ENCODE measurements at places on chromosomes 7 and 10.

GRCh38 chr7:98771519-98771918 lies 98.3 kb downstream of the TMEM130 start:
- DNase-seq, result no peak

GRCh38 chr7:24715661-24716479 lies 41.4 kb downstream of the GSDME start:
- DNase-seq, result no peak

DNA sequence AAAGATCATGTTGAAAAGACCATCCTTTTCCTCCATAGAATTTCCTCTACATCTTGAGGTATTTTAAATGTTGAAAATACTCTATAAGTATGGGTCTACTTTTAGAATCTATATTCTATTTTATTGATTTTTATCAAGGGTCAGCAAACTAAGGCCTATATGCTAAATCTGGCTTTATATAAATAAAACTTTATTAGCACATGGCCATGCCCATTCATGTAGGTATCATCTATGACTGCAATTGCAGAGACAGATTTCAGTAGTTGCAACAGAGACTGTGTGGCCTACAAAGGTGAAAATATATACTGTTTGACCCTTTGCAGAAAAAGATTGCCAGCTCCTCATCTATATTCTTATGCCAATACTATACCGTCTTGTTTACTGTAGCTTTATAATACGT lies 72.7 kb downstream of the TAX1BP1 start:
- no peak for DNase-seq

DNA sequence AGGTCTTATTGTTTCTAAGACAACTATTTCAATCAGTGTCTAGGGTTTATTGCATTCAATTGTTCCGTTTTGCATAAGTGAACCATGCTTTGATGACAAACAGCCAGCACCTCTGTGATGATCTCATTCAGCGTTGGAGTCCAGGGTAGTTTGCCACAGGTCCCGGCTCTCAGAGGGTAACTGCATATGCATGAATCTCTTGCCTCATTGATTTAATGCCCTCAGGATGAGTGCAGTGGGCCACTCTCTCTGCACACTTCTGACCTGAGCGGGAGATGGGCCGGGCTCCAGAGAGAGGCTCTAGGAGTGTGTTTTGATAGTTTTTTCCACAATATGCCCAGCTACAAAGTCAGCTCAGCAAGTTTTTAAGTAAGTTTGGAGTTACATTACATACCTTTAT lies 83.9 kb downstream of the HECW1 start:
- no peak for DNase-seq

DNA sequence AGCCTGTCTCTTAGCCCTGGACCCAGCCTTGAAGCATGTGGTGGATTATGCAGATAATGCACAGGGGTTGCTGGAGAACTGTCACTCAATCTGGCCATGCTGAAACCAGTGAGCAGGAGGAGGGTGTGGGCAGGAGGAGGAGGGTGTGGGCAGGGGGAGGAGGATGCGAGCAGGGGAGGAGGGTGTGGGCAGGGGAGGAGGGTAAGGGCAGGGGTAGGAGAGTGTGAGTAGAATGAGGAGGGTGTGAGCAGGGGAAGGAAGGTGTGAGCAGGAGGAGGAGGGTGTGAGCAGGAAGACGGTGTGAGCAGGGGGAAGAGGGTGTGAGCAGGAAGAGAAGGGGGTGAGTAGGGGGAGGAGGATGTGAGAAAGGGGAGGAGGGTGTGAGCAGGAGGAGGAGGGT lies 18.8 kb downstream of the CAMK2B start:
- DNase-seq, result no peak

DNA sequence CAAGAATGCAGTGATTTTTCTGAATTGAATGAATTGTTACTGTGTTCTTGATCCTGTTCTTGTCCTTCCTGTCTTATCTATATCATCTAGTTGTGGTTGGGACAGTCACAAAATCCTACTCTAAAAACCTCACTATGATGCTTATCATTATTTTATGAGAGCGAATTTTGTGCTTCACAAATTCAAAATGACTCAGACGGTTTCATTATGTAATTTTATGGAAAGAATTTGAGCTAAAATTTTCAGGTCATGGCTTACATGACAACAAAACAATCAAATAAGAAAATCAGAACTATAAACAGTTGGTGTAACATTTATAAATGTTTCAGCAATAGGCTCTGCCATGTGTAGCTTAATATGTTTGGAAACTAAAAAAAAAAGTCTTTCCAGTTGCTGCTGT lies 6.9 kb downstream of the PRKAR2B start:
- no peak for DNase-seq

- no peak for DNase-seq
These were observed 94.7 kb upstream of the LYZL2 start for GRCh38 chr10:30724296-30724695.

- DNase-seq, result no peak
These were observed 19.4 kb downstream of the HIPK2 start for GRCh38 chr7:139758388-139758787.

DNA sequence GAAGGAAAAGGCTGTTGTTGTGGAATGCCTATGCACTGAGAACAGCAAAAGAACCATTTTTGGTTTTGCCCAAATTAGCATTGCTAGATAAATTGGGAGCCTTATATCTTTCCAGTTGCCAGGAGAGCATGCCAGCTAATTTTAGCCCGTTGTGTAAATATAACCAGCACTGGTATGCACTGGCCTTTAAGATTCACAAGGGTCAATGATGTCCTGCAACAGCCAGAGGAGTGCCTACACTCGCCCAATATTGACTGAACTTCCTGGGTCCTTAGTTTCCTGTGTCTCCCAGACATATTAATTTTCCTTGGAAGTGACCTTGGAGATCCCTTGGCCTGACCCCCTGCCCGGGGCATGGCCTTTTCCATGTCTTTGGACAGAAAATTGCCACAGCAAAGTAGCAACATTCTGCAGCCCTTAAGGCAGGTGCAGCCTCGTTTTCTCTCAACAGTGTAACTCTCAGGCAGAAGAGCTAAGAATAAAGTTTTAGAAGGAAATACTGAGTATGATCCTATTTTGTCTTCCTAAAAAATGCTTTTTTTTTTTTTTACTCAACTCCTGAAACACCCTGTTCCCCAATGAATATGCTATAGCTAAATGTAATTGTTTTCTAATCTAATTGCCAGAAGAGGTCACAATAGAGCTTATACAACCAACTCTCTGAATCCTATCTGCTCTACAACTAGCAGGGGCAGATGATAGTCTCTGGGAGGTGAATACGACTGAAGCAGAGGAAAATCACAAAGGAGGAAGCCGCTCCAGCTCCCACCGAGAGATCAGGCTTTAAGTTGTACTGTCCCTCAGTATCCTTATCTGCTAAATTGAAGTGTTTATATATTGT lies 131.9 kb upstream of the PCGF5 start:
- no peak for DNase-seq

- no peak for DNase-seq
These were observed 150.6 kb downstream of the CDH23 start for GRCh38 chr10:71547312-71547711.

DNA sequence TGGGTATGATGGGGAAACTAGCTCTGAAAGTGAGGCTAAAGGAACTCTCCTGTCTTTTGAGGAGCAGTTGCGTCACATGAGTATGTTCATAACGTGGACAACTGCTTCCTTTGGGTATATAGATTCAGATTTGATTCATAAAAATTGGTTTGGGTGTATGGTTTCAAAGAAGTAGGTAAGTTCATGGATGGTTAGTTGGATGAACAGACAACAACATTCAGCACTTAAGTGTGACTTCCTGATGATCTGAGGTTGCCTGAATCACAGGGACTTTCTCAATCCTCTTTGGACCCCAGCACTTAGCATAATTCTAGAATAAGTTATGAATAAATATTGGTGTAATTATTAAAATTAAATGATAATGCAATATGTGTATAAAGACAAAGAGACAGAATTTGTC lies 43.4 kb downstream of the MACC1 start:
- no peak for DNase-seq

GRCh38 chr10:92387289-92387940 lies 96.4 kb downstream of the MARCHF5 start:
- no peak for DNase-seq

DNA sequence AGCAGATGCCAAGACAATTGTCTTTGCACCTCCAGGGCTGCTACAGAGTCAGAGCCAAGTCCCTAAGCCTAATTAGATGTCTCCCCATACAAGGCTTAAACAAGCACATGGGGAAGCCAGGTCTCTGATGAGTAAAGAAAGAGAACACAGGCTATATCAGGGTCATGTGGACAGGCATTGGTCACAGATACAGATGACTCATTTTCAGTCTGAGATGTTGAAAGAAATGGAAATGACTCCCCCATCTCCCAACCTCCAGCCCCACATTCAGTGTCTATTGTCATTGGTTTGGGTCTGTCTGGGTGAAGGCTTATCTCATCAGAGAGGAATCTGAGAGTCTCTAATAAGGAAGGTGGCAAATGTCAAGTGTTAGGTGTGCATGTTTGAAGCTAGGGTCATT lies 290.1 kb upstream of the KIAA1217 start:
- DNase-seq, result no peak

DNA sequence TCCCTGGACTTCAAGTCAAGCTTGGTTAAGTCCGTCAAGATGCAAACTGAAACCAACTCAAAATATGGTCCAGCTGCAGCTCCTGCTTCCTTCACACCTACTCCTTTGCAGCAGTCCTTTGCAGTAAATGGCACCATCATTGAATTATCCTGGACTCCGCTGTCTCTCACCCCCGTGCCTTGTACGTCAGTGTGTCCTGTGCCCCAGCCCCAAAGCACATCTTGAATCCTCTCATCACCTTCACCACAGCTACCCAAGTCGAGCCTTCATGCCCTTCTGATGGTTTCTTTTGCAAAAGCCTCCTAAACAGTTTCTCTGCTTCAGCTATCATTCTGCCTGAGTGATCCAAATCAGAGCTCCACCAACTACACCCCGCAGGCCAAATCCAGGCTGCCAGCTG lies 88.4 kb upstream of the LEP start:
- DNase-seq, result no peak

GRCh38 chr10:86207226-86207625 lies 159.4 kb downstream of the GRID1 start:
- DNase-seq, result no peak

DNA sequence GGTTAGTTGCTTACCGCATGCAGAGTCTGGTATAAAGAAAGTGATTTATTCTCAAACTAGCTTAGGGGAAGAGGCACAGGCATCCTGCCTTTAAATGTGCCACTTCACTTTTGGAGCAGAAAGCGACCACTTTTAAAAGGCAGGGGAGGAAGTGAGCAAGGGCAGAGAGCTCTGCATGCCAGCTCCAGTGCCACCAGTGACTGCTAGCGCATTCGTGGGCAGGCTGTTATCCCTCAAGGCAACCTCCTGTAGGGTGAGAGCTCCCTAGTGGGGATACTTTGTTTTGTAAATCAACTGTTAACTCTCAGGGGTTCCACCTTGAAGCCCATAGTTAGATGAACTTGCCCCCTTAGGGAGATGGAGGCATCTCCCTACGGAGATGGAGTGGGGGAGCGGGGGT lies 29.4 kb upstream of the GRB10 start:
- no peak for DNase-seq

DNA sequence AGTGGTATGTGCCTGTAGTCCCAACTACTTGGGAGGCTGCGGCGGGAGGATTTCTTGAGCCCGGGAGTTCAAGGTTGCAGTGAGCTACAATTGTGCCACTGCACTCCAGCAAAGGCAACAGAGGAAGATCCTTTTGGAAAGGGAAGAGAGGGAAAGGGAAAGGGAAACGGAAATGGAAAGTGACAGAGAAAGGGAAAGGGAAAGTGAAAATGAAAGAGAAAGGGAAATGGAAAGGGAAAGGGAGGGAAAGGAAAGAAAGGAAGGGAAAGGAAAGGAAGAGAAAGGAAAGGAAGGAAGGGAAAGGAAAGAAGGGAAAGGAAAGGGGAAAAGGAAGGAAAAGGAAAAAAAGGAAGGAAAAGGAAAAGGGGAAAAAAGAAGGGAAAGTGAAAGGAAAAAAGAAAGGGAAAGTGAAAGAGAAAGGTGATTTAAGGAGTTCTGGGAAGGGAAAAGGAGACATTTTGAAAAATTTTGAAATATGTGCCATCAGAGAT lies 2.3 kb upstream of the ZC3HAV1 start:
- no peak for DNase-seq

DNA sequence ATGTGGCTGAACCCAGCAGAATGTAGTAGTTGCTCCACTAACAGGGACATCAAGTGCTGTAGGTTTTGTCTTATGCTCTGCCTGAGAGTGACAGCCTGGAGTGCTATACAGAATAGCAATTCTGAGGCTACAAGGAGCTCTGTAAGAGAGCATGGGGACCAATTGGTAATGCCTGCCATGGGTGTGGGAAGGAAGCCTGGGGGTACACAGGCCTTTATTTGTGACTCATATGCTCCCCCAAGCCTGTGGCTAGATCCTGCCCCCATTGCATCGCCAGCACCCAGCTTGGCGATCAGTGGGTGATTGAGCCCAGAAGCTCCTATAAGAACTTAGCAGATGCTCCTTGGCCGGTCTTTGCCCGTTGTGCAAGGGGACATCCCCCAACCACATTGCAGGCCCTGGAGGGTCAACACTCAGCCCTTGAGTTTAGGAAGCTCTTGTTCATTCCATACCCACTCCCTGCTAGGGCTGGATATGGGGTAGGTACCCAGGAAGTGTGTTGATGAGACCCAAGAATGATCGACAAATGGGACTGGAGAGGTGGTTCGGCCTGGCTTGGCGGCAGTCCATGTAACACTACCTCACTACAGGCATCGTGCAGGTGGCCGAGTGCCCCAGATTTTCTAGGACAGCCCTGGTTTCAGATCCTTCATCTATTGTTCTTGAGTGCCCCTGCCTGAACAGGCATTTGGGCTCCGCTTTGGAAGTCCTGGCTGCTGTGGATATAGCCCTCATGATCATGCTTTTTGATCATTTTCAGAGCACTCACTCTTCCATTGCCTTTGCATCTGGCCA lies 37.7 kb downstream of the ZMIZ1 start:
- DNase-seq, result no peak

- DNase-seq, result no peak
These were observed 10.8 kb downstream of the CREB5 start for GRCh38 chr7:28423112-28423511.

DNA sequence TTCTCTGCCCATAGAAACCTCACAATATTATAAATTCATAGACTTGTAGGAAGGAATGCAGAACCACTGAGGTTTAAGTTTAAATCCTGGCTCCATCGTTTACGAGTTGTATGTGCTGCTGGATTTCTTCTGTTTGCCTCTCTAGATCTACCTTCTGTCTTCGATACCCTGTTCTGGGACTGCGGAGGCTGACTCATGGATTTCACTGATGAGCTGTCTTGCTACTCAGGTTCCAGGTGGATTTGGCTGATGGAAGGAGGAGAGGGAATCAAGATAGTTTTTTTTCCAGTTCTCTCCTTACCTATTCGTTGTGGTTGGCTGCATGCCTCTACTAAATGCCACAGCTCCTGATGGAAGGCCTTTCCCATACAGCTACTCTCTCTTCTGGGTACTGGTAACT lies 375.8 kb downstream of the REEP3 start:
- no peak for DNase-seq
